Neural cell (in vitro differentiated cells): ENCODE measurements at places on chromosomes 7 and 10. TPM values are rescaled to one million over a fixed set of nuclear protein-coding genes. Genes with fewer than 3 reads are reported as not detected.

WIPF3 gene
- 3.8 and 4.6 TPM in 2 replicates for polyA plus RNA-seq

NEURL1 gene
- polyA plus RNA-seq, result 12.3 and 15.7 TPM in 2 replicates

COPS6 gene
- 57.1 and 89.2 TPM in 2 replicates for polyA plus RNA-seq

TAS2R41 gene
- not detected in 2 replicates for polyA plus RNA-seq

VWC2 gene
- polyA plus RNA-seq, result 4.6 TPM in 2 replicates

LIPJ gene
- 0.15 and 0.16 TPM in 2 replicates for polyA plus RNA-seq
